ENCODE measurements at places on chromosomes 13 and 19. TPM values are rescaled to one million over a fixed set of nuclear protein-coding genes. Genes with fewer than 3 reads are reported as not detected.

GRCh38 chr19:18161636-18162002 lies 8.7 kb downstream of the PIK3R2 start:
- no peak for DNase-seq

DNA sequence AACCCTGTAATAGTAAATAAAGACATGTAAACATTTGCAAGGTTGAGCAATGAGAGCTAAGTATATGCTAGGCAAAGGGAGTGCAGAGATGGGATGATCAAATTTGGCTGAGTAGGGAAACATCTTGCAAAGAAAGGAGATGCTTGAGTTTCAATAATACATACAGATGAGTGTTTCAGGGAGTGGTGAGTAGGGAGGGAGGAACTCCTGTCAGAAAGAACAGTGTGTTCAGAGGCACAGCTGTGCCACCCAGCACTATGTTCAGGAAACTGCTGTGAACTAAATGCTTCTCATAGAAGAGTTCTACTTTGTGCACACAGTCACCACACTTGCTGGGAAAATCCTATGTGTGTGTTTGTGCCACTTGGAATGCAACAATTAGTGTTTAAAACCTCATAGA lies 1077.1 kb downstream of the UQCRFS1 start:
- DNase-seq, result no peak

- peak; percentile 86 for DNase-seq
Measured at GRCh38 chr19:55454787-55455243, 6.6 kb downstream of the ISOC2 start.

GRCh38 chr13:50989476-50989875 lies 79.9 kb downstream of the RNASEH2B start:
- DNase-seq, result no peak

Gene S1PR4
- total RNA-seq, result 43.7 TPM

DNA sequence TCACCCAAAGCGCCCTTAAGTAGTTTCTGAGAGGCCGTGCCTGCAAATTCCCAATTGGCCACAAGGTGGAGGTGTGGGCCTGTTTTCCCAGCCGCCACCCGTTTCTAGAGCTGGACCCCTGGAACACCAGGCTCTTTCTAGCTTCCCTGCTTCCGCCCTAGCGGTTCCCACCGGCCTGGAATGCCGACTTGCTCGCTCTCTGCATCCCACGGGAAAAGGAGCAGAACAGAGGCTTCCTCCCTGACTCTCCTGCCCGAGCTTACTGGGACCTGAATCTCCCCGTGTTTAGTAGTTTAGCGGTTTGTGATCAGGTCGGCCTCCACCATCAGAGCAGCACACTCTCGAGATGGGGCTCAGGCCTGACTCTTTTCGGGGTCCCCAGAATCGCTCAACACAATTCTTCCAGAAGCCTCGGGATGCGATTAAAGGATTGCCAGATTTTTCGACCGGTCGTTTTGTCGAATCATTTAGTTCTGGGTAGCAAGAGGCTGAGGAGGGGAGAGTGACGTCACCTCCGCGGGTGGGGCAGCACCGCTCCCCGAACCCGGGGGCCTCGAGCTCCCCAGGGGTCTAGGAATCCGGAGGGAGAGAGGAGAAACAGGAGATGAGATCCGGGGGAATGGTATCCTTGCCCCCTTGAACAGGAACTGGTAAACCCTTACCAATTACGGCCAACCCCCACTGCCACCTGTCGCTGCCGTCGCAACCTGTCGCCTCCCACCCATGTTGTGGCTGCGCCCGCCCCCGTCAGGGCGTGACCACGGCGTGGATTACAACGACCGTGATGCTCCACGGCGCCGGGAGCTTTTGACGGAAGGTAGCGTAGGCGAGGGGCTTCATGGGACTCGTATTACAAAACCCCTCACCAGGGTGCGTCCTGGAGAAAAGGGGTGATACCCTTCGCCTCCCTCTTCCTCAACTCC lies 8.0 kb downstream of the NAPSA start:
- DNase-seq, result peak; percentile 96

- no peak for DNase-seq
Measured at GRCh38 chr13:74838096-74838495, 643.9 kb downstream of the TBC1D4 start.

DNA sequence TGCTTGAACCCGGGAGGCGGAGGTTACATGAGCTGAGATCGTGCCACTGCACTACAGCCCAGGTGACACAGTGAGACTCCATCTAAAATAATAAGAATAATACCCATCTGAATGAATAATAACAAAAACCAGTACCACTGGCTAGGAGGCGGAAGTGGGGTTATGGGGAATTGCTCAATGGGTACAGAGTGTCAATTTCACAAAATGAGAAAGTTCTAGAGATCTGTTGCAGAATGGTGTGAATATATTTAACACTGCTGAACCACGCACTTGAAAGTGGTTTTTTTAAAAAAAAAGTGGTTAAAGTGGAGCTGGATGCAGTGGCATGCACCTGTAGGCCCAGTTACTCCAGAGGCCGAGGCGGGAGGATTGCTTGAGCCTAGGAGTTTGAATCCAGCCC lies 18.5 kb downstream of the KLF2 start:
- no peak for DNase-seq

GRCh38 chr19:29680447-29680846 lies 15.2 kb downstream of the PLEKHF1 start:
- DNase-seq, result peak; percentile 94

GRCh38 chr19:37594304-37594981 lies at the start of the genes ZNF540 and ZNF571:
TSS of gene ZNF540 (plus strand) at chr19:37594876. CDS start at chr19:37598448, 3,572 bp downstream.
TSS of gene ZNF571 (minus strand) at chr19:37594792. CDS start at chr19:37586676, 8,116 bp downstream.
- peak; percentile 96 for DNase-seq

Gene LENG8
- 214 TPM for total RNA-seq

- DNase-seq, result peak; percentile 68
Measured at GRCh38 chr19:43820098-43820883, 6.8 kb upstream of the ZNF283 start.

DNA sequence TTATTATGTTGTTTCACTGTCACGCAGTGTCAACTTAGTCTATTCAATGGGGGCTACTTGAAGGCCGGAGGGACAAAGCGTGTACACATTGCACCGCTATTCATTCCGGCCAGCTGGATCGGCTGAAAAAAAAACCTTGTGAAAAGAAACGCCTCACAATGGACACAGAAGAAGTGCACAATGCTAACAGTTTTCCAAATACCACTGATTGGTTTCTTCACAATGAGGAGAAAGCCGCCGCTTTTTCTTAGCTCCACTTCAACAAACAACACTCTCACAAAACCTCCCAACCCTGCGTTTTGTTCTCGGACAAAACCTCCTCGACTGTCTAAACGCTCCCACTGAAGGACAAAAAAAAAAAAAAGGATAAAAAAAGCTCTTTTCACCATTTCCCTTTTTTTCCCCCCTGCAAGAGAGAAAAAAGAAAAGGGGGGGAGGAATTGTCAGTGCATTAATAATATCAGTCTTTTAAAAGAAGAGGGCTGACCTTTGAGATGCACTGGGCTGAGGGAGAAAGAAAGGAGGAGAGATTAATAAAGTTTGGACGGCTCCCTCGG lies 5.4 kb downstream of the SOX21 start:
- no peak for DNase-seq

Gene SLC25A41
- 0.24 TPM for total RNA-seq

DNA sequence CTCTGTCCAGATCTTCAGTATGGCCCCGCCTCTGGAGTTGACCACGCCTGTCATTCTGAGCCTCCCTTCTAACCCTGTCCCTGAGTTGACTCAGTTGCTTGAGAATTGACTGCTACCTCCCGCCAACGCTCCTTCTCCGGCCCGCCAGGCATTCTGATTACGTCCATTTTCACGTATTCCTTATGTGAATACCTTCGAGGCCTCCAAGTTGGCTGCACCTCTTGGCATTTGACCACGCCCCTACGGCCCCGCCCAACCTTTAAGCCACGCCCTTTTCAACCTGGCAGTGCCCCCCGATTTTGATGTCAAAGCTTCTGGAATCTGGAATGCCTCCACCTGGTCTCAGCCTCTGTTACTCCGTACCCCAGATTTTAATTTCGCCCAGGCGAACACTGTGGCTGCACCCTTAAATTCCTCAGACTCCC lies 1.7 kb upstream of the EML2 start:
- peak; percentile 82 for DNase-seq

Gene ZNF8
- 4.8 TPM for total RNA-seq

- no peak for DNase-seq
Measured at GRCh38 chr19:16851031-16851712, 22.0 kb downstream of the SIN3B start.

DNA sequence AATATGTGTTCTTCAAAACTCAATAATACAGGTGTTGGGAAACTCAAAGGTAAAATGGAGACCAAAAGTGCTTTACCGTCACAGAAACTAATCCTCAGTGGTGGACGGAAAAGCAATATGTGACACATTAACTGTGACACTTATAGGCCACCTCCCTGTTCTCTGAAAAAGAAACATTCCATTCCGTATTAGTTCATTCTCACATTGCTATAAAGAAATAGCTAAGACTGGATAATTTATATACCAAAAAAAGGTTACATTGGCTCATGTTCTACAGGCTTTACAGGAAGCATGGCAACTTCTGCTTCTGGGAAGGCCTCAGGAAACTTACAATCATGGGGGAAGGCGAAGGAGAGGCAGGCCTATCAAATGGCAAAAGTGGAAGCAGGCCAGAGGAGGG lies 435.3 kb upstream of the HTR2A start:
- no peak for DNase-seq

Gene ZNF224
- total RNA-seq, result 17.4 TPM

DNA sequence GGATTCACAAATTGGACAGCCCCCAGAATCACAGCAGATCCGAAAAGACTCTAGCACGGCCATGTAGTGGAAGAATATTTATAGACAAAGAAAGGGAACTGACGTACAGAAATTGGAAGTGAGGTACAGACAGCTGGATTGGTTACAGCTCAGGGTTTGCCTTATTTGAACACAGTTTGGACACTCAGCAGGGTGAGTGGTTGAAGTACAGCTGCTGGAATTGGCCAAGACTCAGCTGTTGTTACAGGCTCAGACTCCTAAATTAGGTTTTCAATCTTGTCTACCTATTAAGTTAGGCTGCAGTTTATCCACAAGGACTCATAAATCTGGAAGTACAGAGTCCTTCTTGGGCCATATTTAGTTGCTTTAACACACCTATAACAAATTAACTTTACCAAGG lies 5.8 kb upstream of the CFAP97D2 start:
- no peak for DNase-seq

- DNase-seq, result no peak
Measured at GRCh38 chr19:14977128-14977527, 2.5 kb downstream of the SLC1A6 start.

DNA sequence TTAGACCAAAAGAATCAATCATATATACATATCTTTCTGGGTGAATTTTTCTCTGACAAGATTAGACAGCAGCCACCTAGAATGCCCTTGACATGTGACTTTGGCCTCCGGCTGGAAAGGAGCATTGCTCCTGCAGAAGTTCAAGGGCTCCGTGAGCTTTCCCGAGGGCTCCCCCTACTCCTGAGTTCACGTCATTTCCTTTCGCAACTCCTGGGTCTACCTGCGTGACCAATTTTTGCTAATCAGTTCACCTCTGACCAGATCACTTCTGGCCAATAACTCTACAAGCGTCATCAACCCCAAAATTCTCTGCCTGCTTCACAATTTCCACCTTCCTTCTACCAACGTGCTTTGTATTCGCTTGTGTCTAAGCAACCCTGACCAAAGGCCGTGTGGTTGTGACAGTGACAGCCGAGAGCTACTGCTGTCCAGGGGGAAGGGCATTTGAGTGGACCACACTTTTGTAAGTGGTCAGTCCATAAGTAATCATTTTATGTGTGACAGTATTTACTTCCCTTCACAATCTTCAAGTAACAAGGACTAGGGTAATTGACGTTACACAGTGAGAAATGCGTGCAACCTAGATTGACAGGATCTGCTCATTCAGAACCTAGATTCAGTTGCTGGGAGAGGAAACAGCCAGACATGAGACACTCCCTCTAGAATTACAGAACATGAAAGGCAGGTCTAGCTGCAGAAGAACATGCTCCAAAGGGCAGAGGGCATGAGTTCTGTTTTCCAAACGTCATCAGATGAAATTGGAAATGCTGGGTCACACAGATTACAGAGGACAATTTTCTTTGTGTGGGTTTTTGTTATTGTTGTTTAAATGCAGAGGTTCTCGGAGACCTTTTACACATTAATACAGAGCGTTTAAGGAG lies 145.9 kb upstream of the SPACA7 start:
- no peak for DNase-seq

DNA sequence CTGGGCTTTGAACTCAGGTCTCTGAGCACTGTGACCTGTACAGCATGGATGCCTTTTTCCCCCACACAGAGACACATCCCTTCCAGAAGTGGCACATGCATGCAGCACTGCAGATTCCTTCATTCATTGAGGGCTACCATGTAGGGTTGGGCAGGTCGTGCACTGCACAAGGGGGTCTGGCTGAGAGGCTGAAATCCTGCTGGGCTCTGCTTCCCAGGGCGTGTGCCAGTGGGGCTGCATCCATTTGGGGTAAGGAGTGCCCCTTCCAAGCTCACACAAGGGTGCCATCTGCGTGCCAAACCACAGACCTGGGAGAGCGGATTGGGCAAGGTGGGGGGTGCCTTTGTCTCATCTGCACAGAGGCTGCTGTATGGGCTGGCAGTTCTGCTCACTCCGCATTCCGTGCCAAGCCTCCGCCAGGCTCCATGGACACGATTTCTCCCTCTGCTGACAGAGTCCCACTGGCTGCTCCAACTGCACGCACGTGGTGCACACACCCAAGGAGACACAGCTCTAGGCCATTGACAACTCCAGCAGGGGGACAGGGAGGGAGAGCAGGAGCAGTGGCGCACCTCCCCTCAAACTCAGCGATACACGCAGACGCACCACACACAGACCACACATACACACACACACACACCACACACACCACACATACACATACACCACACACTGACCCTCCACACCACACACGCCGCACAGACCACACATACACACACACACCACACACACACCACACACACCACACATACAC lies 4.5 kb upstream of the SHISA7 start:
- DNase-seq, result peak; percentile 62

Gene ZNF98
- not detected for total RNA-seq
